ENCODE measurements at places on chromosomes 5 and 9.

DNA sequence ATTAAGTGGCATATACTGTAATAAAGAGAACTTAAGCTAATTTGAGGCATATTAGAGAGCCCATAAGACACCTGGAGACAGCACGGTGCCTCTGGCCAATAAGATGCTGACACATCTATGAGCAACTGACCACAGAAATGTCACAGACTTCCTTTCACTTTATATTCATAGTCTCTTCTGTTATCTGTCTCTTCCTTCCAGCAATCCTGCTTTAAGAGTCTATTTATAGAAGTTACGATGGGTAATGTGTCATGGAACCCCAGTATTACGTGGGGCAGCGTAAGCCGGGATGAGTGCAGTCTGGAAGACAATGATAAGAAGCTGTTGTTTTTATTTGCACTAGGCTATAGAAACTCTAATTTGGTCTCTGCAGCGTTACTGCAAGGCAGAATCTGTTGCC is 136.8 kb downstream of the CFAP90 start:
- no peak for DNase-seq

DNA sequence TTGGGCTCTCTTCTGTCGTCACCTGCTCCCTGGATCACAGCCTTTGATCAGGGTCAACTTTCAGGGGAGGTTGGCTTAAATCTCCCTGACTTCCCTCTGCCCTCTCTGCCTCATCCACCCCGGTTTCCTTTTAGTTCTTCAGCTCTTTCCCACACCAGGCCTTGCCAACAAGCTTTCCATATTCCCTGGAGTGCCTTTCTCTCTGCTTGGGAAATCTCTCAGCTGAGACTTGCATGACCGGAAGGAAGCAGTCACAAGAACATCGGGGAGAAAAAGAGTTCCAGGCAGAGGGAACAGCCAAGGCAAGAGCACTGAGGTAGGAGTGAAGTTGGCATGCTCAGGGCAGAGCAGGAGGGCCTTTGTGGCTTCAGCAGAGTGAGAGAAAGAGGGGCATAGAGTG is 88.4 kb upstream of the HSPA9 start:
- peak; percentile 12 for DNase-seq

DNA sequence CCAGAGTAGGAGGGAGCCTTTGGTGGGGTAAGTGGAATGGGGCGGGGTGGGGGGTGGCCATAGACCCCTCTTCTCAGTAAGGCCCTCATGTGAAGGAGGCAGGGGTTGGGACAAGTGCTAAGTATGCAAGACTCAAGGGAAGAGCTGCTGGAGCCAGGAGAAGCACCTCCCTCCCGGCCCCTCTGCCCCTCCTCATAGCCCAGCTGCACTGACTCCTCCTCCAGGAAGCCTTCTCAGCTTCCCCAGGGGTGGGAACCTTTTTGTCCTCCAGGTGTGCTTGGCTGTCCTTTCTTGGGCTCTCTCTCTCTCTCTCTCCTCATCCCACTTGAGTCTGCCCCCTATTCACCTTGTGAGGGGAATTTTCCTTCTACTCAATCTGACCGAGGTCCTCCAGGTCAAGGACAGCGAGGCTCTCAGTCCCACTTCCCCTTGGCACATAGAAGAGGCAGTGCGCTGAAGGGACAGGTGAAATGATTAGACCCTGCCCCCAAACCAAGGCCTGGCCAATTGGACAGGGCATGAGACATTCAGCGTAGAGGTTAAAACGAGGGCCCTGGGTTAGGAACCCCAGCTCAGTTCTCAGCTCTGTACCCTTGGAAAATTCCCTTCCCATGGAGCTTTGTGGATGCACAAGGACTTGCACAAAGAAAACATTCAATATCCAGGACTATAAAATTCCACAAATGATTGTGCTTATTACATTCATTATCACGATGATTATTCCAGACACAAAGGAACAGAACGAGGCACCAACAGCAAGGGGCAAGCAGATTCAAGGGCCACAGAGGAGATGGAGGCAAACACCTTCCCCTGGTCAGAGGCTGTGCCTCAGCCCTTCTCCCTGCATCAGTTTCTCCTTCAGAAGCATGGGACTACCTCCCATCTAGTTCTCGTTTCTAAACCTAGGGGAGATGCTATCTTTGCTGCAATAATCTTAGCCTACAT is 45.6 kb upstream of the IL17B start:
- DNase-seq = no peak

DNA sequence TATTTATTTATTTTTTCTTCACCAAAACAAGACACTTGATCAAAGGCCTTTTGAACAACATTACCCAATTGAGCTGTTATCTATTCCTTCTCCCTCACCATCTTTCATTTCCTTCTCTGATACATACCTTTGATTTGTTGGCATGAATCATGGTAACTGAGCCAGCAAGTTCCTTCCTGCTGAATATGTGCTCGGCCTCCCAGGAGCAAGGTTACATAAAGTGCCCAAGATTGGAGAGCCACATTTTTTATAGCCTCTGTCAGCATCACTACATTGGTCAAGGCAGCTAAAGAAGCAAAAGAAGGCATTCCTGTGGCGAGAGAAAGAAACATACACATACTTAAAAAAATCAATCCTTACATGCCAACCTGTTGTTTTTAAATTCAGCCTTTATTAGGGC is 369.6 kb downstream of the CYLC2 start:
- no peak for DNase-seq

DNA sequence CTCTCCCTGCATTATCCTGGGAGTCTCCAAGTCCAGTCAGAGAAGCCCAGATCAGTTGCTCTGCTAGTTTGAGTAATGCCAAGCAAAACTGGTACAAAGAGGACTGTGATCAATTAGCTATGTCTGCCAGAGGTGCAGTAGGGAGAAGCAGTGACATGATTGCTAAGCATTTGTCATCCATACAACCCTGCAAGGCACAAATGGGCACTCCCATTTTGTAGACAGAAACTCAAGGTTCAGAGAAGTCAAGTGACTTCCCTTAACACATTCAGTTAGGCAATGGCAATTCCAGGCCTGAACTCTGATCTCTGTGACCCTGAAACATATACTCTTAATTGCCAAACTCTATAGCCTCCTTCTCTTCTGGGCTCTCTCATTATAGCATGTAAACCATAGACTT is 34.0 kb downstream of the NDST1 start:
- DNase-seq = peak; percentile 44

- no peak for DNase-seq
Observed at GRCh38 chr9:16775330-16775729, 95.1 kb downstream of the BNC2 start.

GRCh38 chr9:100601216-100601615 is 23.3 kb downstream of the CAVIN4 start:
- DNase-seq = peak; percentile 57

- no peak for DNase-seq
Observed at GRCh38 chr5:83567741-83568140, 96.2 kb downstream of the VCAN start.

- peak; percentile 15 for DNase-seq
Observed at GRCh38 chr5:172199446-172199845, 5.5 kb downstream of the EFCAB9 start.

DNA sequence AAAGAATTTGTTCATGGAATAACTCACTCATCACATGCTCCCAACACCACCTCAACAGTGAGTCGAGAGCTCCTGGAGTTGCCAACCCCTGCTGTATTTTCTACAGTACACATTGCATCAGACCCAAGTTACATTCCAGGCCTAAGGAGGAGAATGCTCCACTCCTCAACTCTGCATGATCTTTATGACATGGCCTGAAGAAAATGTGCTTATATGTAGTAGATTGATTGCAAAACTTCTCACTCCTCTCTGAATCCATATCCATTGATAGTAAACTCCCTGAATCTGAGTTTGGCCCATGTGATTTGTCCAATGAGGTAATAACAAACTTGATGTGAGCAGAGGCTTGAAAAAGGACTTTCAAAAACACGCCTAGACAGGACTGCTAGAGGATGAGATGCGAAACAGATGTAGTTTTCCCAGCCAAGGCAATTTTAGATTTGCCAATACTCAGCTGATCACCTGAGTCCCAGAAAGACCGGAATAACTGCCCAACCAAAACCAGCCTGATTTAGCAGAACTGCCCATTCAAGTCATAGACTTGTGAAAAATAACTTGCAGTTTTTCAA is 29.0 kb upstream of the PAPPA start:
- no peak for DNase-seq

GRCh38 chr9:132919614-132920268 is 24.7 kb downstream of the TSC1 start:
- no peak for DNase-seq

GRCh38 chr9:76905791-76906646 is at the start of gene PRUNE2:
PRUNE2 (minus strand) TSS chr9:76906114; CDS start chr9:76905963, 151 bp downstream.
- DNase-seq = peak; percentile 4

DNA sequence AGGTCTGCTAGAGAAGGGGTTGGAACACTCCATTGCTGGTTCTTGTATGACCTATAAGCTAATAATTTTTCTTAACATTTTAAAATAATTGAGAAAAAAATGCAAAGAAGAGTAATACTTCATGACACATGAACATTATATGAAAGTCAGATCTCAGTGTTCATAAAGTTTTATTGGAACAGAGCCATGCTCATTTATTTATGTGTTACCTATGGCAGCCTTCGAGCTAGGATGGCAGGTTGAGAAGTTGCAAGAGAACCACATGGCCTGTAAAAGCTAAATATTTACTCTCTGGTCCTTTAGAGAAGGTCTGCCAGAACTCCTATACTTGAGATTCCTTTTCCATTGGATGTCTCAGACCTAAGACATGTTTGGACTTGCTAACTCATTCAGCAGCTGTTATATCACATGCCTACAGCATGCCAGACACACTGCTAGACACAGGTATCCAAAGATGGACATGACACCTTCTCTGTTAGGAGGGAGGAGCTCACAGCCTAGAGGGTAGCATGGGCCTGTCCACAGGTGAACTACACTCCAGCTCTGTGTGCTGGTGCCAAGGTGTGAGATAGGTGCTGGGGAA is 304.3 kb downstream of the ARHGAP26 start:
- no peak for DNase-seq

DNA sequence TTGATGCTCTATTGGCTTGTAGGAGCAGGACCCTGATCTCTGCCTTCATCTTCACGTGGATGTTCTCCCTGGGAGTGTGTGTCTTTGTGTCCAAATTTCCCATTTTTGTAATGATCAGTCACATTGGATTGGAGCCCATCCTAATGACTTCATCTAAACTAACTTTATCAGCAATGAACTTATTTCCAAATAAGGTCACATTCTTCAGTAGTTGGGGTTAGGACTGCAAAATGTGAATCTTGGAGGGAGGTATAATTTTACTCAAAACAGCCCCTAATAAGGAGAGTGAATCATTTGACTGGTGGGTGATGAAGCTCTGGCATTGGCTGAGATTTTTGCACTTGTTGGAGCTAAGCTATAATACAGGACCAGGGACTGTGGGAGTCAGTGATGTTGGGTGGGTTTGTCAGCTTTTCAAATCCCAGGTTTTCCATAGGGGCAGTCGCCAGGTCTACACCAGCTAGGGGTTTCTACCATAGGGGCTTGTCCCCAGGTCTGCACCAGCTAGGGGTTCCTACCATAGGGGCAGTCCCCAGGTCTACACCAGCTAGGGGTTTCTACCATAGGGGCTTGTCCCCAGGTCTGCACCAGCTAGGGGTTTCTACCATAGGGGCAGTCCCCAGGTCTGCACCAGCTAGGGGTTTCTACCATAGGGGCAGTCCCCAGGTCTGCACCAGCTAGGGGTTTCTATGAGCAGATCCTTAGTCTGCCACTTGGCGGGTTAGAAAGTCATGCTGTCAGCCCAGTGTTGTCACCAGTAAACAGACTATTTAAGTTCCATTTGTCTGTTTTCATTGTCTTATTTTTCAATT is 382.6 kb upstream of the DAP start:
- no peak for DNase-seq

DNA sequence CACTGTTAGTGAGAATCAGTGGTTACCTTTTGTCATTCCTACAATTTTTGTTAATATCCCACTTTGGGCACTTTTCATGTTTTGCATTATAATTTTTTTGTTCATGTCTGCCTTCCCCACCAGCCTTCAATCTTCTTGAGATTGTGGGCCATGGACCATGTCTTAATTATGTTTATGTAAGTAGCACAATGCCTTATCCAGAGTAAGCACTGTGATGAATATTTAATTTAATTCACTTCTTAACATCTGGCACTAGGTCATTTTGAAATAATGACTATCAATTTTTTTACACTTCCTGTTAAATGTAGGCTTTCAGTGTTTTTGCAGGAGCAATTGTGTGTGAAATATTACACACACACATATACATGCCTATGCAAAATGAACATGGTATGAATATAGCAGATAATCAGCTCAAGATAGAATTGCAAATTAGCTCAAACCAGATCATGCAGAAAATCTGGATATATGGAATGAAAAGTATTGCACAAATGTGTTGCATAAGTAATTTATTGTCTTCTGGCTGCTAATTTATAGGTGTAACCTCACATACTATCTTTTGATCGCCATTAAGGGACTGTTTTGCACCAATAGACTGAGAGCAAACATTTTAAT is 5.3 kb upstream of the SHOC1 start:
- no peak for DNase-seq

DNA sequence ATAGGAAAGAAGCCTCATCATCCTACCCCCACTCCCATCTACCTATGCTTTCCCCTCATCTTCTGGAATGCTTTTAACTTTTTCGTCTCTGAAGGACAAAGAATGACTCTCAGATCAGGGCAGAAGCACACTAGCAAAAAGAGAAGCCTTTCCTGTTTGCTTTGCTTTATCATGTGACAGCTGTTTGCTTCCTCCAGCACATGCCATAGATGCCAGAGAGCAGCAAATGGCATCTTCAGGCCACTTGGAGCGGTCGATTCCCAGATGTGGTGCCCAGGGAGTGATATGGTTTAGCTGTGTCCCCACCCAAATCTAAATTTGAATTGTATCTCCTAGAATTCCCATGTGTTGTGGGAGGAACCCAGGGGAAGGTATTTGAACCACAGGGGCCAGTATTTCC is 294.8 kb downstream of the GADD45G start:
- DNase-seq = no peak

GRCh38 chr9:120360046-120360445 is 219.9 kb downstream of the CDK5RAP2 start:
- no peak for DNase-seq

- DNase-seq = no peak
Observed at GRCh38 chr5:2256691-2257280, 374.1 kb upstream of the IRX4 start.

DNA sequence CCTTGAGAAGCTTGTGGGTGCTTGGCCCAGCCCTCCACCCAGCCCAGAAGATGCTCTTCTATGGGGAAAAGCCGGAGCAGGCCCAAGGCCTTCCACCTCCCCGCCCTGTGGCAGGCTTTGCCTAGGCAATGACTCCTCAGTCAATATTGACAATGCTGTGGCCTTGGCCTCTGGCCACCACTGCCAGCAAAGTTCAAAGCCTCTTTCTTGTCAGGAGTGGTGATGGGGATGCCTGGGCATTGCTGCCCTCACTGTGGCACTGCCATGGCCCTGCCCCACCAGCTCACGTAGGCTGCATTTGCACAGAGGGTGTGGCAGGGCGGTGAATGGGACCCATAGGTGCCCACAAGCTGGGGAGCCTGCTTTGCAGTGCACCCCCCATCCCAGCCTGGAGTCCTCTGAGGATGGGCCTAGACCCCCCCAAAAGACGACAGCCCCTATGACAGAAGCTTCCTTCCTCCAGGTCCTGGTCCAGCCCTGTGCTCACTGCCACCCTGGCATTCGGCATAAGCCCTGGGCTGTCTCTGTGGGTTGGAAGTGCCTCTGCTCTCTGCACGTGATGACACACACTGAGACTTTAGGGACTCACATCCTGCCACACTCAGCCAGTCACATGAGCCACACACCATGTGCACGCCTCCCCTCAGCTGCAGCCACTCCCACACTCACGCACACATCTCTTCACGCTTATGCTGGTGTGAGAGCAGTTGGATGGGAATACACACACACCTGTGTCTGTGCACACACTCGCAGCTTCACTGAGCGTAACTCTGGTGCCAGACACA is 31.1 kb downstream of the MORN5 start:
- DNase-seq = no peak
